ENCODE measurements at places on chromosomes 12 and 14.

DNA sequence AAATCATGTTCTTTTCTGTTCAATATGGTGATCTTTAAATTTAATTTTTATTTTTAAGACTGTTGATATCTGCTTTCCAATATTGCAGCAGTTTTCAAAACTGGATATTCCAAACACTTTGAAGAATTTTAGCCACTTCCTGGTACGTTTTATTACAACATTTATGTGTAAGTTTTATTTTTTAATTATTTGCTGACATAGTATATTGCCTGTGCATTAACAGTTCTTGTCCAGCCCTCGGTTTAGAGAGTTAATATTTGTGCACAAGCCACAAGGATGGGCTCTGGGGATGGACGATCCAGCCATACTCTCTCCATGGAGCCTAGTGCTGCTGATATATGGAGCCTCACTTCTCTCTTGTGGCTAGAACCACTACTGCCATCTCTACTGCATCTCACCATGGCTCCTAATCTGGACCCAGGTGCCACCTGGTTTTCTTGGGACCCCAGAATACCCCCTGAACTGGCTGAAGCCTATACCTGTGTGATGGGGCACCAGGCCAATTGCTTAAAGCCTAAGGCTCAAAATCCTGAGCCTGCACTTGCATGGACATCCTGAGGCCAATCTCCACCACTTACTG, 262.5 kb downstream of the RASSF9 start:
- DNase-seq, result no peak
- H3K4me3 ChIP-seq, result no peak overlapping the region
- no peaks in the 10 kb centered on the region for H3K4me1 ChIP-seq
- no peaks in the 10 kb centered on the region for H3K27me3 ChIP-seq
- H3K36me3 ChIP-seq, result no peaks in the 10 kb centered on the region

DNA sequence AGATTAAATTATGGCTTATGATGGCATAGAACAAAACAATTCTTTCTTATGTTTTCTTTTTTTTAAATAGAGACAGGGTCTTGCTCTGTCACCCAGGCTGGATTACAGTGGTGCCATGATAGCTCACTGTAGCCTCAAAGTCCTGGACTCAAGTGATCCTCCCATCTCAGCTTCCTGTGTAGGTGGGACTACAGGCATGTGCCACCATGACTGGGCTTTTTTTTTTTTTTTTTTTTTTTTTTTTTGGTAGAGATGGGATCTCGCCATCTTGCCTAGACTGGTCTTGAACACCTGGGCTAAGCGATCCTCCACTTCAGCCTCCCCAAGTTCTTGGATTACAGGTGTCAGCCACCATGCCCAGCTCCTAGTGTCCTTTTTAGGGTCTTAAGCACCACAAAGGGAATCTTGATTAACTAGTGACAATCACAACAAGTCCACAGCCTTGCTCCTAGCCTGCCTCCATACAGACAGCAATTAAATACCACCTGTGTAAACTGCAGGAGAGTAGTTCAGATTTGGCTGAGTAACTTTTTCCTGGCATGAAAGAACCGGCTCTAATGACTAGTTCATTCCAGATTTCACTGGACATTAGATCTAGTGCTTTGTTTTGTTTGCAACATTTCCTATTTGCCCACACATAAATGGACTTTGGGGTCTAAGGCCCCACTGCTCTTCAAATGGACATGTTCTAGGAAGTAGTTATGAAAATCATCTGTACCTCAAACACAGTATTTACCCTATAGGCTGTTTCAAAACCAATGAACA, 61.6 kb downstream of the SH2B3 start:
- H3K4me1 ChIP-seq, result no peaks in the 10 kb centered on the region
- H3K36me3 ChIP-seq, result peaks cover 13% of the 10 kb centered on the region
- no peak overlapping the region for H3K4me3 ChIP-seq
- no peaks in the 10 kb centered on the region for H3K27me3 ChIP-seq
- H3K27ac ChIP-seq, result no peak overlapping the region
- DNase-seq, result no peak

GRCh38 chr14:106843951-106844483, 1317.6 kb downstream of the TMEM121 start:
- H3K27me3 ChIP-seq, result no peaks in the 10 kb centered on the region
- H3K4me3 ChIP-seq, result peak overlapping the region; percentile 94
- DNase-seq, result no peak
- H3K36me3 ChIP-seq, result peaks cover 1% of the 10 kb centered on the region
- peak overlapping the region; percentile 93 for H3K27ac ChIP-seq

- DNase-seq, result no peak
- H3K4me3 ChIP-seq, result no peak overlapping the region
- H3K4me1 ChIP-seq, result peaks cover 4% of the 10 kb centered on the region
- H3K27me3 ChIP-seq, result peaks cover 49% of the 10 kb centered on the region
These were observed 19.0 kb upstream of the TCL1B start for GRCh38 chr14:95667249-95667693.

GRCh38 chr14:95467232-95467631, 49.2 kb downstream of the SYNE3 start:
- peaks cover 23% of the 10 kb centered on the region for H3K36me3 ChIP-seq
- no peak overlapping the region for H3K4me3 ChIP-seq
- peaks cover 31% of the 10 kb centered on the region for H3K4me1 ChIP-seq
- no peaks in the 10 kb centered on the region for H3K27me3 ChIP-seq
- DNase-seq, result no peak

All from central memory CD8-positive, alpha-beta T cell (primary cell).